CD4-positive, alpha-beta T cell treated with Interleukin-15 for 1 hour (primary cell): ENCODE measurements at places on chromosomes 3 and 15.
A peak's percentile ranks its signal among the peaks of the same experiment; 100 is the strongest.

DNA sequence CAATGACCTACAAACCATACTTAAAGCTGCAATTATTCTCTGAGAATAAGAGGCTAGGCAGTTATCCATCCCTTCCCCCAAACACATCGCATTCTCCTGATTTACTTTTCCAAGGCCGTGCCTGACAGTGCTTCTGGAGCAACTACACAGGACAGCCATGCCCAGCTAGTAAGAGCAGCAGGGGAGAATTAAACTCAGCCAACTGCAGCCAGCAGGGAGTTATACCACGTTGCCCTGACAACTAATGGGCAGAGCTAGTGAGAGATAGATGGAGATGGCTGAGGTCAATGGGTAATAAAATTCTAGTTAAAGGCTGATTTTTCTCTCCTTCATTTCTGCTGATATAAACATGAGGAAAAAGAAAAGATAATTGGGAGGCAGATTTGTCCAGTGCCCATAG lies 193.8 kb upstream of the PPP2R3A start:
- no peak for DNase-seq

- DNase-seq: peak; percentile 6
These were observed 8.8 kb downstream of the KLF15 start for GRCh38 chr3:126348308-126348920.

DNA sequence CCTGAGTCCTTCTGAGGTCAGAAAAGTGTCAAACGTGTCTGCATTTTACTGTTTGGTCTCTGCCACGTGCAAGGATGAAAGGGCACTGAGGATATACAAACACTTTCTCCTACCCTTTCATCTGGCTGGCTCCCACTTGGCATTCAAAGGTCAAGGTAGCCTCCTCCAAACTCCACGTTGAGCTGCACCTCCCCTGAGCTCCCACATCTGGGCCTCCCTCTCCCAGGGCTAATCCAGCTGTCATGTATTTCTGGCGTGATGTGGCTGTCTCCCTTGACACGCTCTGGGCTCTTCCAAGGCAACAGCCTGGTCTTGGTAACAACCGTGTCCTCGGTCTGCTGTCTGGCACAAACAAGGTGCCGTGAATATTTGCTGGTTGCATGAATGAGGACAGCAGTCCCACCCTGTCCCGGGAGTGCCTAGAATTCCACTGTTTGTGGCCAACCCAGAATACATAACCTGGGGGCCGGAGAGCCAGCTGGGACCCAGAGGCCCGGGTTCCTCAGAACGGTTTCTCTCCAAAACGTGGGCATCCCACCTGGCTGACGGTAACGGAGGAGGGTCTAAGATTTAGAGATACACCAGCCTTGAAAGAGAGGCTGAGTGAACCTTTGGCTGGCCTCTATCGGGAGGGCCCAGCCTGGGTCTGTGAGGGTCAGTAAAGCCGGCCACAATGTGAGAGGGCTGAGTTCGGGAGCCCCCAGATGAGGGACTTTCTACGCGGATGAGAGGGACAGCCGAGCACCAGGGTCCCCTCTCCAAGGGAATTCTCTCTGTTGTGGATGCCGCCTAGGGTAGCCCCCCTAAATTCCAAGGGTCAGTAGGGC lies 767 bp downstream of the GLT8D1 start:
- DNase-seq: no peak

DNA sequence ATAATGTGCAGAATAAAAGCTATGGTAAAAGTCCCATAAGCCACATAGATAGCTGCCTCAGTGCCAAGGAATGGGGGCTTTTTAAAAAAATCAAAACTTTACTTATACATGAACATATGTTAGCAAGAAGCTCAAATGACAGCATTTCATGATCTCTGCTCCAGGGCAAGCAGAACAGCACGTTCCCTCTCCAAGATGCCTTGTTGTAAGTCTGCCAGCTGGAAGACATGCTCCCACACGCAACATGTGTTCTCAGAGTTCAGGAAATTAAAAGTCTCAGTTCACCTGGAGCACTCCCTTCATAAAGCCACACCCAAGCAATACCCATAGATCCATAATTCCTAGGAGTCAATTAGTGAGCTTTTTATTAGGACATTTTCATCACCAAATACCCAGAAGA lies 52.2 kb downstream of the ABI3BP start:
- no peak for DNase-seq

DNA sequence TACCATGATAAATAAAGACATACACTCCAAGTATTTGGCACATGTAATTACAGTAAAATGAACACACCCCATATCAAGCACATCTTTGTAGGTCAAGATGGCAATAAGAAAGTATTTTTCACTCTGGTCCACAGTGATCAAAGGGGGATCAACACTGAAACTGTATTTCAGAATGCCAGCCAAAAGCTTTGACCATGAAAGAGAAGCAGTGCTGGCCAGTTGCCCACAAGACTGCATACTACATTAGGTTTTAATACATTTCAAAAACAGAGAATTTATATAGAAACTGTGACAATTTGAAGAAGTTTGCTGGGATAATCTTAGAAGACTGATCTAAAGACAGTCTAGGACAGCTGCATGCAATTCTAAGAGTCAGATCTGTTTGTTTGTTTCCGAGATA lies 1035.3 kb downstream of the FHIT start:
- DNase-seq: no peak

DNA sequence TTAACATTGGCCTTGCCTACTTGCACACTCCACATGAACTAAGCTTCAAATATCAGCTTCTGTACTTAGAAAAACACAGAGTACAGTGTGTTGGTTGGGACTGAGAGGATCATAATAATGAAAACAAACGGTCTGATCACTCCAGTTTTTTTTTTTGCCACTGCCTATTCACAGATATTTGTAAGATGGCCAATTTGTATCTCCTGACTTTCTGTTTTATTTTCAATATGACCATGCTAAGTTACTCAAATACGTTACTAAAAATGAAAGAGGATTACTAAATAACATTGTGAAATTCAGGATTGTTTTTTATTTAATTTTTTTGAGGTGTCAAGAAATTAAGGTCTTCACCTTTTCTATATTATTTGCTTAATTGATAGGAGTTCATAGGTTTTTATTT lies 595.1 kb downstream of the TUSC7 start:
- no peak for DNase-seq

GRCh38 chr3:156151824-156152428 lies 31.5 kb downstream of the KCNAB1 start:
- DNase-seq: peak; percentile 32
